ENCODE measurements at places on chromosomes 11 and 22.

- DNase-seq: no peak
Observed at GRCh38 chr22:40491990-40492631, 121.7 kb downstream of the SGSM3 start.

DNA sequence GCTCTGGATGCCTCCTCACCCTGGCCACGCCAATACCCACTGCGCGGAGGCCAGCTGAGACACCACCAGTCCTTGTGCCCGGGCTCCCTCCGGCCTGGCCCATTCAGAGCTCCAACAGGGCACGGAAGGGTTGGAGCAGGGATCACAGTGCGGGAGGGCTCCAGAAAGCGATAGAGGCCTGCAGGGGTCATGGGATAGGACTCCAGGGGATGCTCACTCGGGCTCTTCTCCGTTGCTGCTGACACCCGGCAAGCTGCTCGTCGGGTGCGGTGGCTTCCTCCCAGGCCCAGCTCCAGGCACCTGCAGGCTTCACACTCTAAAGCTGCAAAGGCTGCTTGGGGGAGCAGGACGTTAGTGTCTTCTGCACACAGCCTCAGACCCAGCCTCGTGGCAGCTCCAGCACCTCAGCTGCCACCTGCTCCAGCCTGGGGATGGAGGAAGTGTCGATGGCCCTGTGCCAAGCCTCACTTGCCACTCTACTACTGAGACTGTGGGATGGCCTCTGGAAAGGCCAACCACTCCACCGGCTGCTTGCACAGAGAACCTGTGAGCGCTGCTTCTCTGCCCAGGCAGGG is 10.6 kb downstream of the WNT7B start:
- no peak for DNase-seq

- no peak for DNase-seq
Observed at GRCh38 chr11:107562647-107563208, 2.8 kb downstream of the ALKBH8 start.

DNA sequence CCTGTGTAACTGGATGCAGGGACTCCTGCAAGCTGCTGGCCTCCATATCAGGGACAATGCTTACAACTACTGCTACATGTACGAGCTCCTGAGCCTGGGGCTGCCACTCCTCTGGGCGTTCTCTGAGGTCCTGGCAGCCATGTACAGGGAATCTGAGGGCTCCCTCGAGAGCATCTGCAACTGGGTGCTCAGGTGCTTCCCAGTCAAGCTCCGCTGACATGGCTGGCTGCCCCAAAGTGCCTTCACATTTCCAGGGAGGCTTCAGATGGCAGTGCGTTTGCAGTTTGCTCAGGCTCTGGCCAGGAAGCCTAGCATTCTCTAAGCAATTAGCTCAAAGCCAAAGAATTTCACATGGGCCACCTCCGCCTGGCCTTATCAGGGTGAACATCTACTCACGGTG is 117.4 kb upstream of the PARVA start:
- DNase-seq: no peak

GRCh38 chr11:131033151-131033651 is 116.9 kb upstream of the SNX19 start:
- no peak for DNase-seq

DNA sequence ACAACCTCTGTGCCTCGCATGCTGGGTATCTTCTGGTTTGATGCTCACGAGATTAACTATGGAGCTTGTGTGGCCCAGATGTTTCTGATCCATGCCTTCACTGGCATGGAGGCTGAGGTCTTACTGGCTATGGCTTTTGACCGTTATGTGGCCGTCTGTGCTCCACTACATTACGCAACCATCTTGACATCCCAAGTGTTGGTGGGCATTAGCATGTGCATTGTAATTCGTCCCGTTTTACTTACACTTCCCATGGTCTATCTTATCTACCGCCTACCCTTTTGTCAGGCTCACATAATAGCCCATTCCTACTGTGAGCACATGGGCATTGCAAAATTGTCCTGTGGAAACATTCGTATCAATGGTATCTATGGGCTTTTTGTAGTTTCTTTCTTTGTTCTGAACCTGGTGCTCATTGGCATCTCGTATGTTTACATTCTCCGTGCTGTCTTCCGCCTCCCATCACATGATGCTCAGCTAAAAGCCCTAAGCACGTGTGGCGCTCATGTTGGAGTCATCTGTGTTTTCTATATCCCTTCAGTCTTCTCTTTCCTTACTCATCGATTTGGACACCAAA is 516 bp downstream of the OR52J3 start:
- DNase-seq: no peak

DNA sequence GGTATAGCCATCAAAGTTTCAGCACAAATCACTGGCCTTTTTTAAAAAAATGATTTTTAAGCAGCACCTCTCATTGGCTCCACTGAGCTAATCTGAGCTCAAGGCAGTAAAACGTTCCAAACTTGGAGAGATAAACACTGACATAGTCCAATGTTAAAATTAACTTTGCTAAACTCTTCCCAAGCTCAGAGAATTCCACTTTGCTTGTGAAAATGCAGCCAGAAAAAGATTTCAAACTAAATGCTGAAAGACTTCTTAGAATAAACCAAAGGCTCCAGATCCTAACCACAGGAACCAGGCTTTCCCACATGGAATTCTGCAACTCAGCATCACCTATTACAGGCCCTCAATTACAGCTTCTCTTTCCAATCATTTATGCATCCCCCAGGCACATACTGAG is 84.7 kb upstream of the GDPD4 start:
- no peak for DNase-seq

DNA sequence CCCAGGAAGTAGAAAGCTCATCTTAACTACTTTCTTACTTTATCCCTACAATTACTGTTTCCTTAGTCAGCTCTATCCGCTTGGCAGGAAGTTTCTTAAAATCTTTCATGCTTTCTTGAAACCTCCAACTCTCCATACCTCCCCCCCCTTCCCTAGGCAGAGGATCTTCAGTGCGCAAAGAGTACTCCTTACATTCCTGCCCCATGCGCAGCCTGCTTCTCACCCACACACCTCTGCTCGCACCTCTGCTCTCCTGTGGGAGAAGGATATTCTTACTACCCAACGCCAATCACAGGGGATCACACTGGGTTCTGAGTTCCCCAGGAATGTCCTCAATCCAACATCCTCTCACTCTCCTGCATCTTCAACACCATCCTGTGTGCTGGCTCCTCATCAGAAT is 12.3 kb downstream of the TCF20 start:
- no peak for DNase-seq

- no peak for DNase-seq
Observed at GRCh38 chr11:616320-617198, 809 bp upstream of the IRF7 start.

DNA sequence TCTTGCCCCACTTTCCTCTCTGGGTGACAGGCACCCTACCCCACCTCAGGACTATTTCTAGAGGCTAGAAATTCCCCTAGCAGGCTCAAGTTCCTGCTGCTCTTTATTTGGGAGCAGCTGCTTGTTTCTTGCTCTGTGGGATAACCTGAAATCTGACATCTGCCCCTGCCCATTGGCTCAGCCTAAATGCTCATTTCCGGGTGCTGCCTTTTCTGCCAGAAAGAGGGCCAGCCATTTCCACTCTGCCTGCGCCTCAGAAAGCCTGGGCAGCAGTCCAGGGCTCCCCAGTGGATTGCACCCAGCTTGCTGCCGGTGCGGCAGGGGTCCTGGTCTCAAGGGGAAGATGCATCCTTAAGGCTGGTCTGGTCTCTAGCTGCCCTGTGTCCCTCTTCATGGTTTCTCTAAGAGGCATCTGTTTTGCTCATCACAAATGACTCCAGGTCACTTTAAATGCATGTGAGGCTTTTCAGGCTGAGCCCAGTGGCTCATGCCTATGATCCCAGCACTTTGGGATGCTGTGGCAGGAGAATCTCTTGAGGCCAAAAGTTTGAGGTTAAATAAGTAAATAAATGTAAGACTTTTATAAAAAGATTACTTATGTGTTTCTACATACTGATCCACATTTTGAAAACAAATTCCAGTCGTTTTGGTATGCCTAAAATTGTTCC is 10.3 kb upstream of the PNPLA5 start:
- DNase-seq: no peak

DNA sequence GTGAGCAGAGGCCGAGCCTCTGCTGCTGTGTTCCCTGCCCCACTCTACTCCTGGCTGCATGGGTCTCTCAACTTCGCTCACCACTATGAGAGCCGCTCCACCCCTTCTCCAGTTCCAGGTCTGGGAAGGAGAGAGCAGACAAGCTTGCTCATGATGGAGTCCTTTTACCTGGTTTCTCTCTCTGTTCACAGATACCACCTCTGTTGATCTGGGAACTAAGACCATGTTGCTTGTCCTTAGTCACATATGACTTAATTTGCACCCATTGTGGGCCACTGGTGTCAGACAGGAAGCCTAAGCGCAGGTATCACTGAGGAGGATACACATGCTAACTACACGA is 26.8 kb downstream of the MCM5 start:
- no peak for DNase-seq

DNA sequence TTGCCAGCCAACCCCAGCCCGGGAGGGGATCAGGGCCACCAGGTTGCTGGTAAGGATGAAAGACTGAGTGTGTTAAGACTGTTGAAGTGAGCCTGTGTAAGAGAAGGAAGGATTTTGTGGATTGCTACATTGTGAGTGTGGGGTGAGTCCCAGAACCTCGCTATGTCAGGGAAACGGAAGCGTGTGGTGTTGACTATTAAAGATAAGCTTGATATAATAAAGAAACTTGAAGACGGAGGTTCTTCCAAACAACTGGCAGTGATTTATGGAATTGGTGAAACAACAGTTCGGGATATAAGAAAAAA is 627 bp downstream of the JRKL start:
- DNase-seq: no peak

- DNase-seq: no peak
Observed at GRCh38 chr22:49040754-49041467, 786.8 kb downstream of the BRD1 start.

- no peak for DNase-seq
Observed at GRCh38 chr22:19358195-19358594, 66.7 kb upstream of the CLTCL1 start.

- peak; percentile 39 for DNase-seq
Observed at GRCh38 chr11:61752117-61752924, at the start of gene MYRF. TSS of gene MYRF (plus strand) at chr11:61752636. CDS start at chr11:61752745, 109 bp downstream.

GRCh38 chr11:48169259-48169658 is 47.4 kb upstream of the OR4B1 start:
- no peak for DNase-seq

DNA sequence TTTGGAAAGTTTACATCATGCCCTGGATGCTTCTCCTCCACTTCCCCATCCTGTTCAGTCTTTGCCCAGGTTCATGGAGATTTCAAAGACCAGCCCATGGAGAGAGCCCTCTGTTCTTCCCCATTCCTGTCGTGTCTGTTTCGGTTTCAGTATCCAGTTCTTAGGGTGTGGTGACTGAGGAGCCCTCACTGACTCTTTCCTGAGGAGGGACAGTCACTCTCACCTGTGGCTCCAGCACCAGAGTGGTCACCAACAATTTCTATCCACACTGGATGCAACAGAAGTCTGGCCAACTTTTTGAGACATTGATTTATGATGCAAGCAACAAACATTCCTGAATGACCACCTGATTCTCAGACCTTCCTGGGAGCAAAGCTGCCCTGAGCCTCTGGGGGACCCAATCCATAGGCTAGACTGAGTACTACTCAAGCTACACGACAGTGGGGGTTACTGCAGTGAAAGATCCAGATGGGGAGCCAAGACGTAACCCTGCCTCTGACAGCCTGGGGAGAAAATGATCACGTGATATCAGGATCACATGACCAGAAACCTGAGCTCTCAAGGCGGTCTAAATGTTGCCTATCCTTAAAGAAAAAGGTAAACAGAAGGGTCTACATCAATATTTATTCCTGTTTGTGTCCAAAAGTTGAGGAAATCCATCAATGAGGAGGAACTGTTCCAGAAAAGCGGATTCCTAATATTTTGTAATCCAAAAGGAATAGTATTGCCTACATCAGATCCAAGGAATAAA is 76.2 kb upstream of the VPREB1 start:
- no peak for DNase-seq

- DNase-seq: no peak
Observed at GRCh38 chr11:87290304-87290922, 252.7 kb downstream of the TMEM135 start.

DNA sequence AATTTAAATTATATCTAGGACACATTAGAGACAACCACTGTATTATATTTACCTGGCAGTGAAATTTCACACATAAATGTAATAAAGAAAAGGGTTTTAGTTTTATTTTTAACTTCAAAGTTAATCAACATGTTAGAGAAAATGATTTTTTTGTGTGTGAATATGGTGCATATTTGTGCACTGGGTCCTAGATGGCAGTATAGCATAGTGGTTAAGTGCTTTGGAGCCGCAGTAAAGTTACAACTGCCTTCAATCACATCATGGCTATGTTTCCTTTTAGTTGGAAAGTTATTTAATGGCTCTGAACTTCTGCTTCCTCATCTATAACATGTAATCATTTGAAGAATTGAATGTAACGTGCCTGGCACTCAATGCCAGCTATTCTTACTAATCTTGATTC is 108.9 kb upstream of the DDI1 start:
- no peak for DNase-seq

GRCh38 chr11:17750801-17751165 is 16.2 kb downstream of the KCNC1 start:
- DNase-seq: no peak

DNA sequence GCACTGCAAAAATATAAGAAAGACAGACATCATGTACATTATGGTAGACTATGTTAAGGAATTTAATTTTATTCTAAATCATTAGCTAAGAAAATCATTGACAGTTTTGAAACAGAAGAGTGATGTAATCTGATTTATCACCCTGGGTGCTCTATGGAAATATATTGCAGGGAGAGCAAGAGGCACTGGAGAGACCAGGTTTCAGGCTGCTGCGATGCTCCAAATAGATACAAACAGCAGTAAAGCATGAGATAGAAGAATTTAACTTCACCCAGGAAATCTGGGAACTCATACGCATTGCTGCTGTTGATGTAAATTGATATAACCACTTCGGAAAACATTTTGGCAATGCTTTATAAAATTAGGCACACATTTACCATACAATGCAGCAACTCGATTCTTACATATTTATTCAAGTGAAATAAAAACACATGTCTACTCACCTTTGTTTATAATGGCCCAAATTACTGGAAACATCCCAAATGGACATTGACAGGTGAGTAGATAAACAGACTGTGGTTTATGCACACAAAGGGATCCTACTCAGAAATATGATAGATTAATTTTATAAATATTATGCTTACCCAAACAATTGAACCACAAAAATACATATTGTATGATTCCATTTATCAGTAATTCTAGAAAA is 535.1 kb upstream of the CHORDC1 start:
- DNase-seq: no peak
